ENCODE measurements at places on chromosomes 2 and 18.

GRCh38 chr2:30334762-30335363, 103.5 kb downstream of the LBH start:
- no peak for DNase-seq

DNA sequence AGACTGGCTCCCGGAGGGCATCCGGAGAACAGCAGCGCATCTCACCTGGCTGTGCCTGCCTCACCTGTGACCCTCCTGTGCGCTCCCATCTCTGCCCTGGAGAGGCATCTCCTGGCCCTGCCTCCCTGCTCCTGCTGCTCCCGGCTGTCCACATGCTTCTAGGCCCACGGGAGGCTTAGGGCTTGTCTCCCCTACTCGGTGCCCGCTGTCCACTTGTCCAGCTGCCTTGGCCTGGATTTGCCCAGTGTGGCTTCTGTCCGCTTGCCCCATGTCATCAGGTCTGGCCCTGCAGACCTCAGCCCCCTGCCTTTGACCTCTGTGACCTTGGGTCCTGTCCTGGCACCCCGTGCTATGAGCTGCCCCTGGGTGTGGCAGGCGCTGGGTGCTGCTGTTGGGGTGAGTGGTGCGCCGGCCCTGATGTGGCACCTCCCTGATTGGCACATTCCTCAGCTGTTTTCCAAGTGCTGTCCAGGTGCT, 4.5 kb downstream of the BOK start:
- DNase-seq: no peak

DNA sequence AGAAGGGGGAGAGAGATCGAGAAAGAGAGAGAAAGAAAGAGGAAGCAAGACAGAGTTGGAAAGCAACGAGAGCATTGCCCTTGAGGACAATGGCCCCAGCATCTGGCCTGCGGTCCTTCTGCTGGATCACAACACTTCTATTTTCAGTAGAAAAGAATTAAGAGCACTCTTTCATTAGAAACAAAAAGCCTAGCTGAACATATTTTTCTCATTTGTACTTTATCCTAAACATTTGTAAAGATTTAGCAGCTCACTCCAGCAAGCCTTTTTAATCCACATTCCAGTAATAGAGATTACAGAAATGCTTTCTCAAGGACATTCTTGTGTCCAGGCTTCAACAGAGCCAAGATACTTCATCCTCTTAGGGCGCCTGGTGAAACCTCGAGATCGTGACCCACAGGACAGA, 31.6 kb upstream of the AFF3 start:
- DNase-seq: no peak

GRCh38 chr2:216833061-216833460, 26.8 kb downstream of the TNP1 start:
- no peak for DNase-seq

DNA sequence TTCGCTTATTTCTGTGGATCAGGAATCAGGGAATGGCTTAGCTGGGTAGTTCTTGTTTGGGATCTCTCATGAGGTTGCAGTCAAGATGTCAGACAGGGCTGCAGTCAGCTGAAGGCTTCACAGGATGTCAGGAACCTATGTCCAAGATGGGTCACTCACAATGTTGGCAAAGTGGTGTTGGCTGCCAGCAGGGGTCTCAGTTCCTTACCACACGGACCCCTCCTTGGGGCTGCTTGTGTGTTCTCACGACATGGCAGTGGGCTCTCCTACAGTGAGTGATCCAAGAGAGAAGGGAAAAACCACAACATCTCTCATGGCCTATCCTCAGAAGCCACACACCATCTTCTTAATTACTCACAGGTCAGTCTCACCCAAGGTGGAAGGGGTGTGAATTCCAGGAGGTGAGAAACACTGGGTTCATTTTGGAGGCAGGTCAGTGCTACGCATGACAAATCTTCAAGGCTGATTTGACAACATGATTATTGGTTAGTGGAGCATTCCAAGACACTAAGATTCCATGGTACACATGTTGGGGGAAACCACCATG, 1.3 kb upstream of the ANTXR1 start:
- DNase-seq: no peak

DNA sequence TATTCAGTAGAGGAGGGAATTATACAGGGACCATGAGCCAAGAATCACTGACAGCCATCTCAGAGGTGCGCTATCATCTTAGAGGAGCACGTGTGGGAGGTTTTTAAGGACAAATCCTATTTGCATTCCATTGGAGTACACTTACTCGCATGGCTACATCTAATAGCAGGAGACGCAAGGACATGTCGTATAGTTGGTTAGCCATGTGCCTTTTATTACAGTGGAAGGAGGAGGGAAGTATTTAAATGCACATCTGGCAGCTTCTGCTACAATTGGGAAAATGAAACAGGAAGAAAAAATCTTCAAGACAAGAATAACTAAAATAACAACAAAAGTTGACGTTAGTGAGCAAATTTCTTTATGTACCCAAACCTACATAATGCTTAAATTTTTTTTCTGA, 86.5 kb upstream of the UGP2 start:
- DNase-seq: no peak

- DNase-seq: no peak
These were observed 256.6 kb upstream of the ACVR2A start for GRCh38 chr2:147588191-147588590.

- no peak for DNase-seq
These were observed 207.9 kb downstream of the GLI2 start for GRCh38 chr2:120943403-120944034.

DNA sequence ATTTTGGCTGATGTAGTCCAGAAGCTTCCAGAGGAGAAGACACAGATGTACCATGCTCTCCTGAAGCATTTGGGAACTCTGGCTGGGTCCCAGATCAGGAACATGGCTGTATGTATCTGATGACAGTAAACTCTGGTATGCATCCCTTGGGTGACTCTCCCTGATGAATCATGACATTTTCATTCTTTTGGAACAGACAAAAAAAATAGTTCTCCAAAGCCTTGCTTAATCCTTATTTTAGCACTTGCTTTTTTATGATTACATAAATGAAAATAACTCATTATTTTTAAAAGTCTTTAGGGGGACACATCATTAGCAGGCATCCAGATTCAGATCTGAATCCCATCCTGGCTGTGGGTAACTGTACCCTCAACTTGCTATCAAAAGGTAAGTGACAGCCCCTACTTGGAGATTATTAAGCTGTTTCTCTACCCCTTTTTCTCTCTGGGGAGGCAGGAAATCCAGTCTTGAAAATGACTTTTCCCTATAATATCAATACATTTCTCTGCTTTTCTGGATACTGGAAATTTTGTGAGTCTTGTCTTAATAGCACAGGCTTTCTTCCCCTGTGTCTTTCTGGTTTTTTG, 23.3 kb downstream of the AOX1 start:
- no peak for DNase-seq

DNA sequence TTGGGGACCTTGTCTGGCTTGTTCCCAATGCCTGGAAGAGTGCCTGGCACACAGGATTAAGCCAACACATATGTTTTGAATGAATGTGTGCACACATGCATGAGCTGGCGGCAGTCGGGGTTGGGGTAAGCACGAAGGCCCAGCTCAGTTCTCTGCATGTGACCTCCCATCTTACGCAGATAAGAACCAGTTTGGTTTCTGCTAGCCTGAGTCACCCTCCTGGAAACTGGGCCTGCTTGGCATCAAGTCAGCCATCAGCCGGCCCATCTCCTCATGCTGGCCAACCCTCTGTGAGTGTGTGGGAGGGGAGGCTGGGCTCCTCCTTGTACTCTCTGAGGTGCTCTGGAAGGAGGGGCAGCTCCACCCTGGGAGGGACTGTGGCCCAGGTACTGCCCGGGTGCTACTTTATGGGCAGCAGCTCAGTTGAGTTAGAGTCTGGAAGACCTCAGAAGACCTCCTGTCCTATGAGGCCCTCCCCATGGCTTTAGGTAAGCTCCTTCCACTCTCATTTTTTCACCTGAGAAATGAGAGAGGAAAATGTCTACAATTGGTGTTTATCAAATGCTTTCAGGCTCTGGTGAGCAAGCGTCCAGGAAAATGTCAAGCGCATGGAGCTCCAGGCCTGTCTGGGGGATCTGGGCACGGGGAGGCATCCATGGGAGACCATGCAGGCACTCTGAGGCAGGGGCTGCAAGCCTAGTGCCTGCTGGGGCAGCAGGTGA, 9.7 kb upstream of the IL1RN start:
- peak; percentile 69 for DNase-seq

DNA sequence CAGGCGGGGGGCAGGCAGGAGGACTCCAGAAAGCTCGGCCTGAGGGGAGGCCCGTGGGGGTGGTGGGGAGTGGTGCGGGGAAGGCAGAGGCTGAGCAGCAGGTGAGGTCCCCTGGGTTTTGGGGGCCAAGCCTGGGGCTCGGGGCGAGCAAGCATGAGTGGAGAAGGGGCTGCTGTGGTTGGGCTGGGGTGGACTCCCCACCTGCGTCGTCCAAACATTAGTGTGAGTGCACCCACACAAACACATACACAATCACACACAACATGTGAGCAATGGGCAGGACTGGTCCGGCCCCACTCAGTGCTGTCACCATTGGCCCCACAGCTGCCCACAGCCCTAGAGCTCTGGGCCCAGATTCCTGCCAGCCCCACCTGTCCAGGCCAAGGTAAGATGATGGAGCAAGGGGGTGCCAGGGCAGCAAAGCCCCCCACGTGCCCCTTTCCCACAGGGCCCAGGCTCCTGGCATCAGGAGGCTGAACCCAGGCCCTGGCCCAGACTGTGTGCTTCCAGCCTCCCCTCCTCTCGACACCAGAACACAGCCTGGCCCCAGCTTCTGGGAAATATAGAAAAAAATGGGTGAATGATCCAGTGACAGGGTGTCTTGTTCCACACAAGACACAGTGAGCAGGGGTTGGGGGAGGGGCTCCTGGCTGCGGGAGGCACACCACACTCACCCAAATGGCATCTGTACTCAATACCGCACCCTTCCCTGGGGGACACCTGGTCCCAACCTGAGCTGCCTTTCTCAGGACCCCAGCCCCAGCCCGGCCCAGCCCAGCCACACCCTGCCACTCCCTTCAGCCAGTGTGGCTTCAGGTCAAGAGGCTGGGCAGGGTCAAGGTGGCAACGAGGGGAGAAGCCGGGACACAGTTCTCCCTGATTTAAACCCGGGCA, 463 bp upstream of the ALPP start:
- DNase-seq: no peak

- no peak for DNase-seq
These were observed 2.2 kb upstream of the KCNH7 start for GRCh38 chr2:162840598-162841246.

- DNase-seq: no peak
These were observed 180.8 kb downstream of the VAPA start for GRCh38 chr18:10094655-10095054.

DNA sequence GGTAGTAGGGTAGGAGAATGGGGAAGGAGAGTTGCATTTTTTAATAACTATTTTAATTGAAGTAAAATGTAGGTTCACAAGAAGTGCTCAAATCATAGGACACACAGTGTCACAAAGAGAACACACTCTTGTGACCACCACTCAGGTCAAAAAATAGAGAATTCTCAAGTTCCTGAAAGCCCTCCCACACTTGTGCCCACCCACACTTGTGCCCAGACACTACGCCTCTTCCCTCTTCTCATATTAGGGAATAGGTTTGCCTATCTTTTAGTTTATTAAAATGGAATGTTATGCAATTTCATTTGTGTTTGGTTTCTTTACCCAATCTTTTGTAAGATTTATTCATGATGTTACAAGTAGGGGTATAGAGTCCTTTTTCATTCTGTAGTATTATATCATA, 67.2 kb downstream of the UGGT1 start:
- DNase-seq: no peak

- no peak for DNase-seq
These were observed 41.4 kb downstream of the OXER1 start for GRCh38 chr2:42722320-42723190.

- DNase-seq: no peak
These were observed 617.5 kb upstream of the SOX11 start for GRCh38 chr2:5074733-5075132.

DNA sequence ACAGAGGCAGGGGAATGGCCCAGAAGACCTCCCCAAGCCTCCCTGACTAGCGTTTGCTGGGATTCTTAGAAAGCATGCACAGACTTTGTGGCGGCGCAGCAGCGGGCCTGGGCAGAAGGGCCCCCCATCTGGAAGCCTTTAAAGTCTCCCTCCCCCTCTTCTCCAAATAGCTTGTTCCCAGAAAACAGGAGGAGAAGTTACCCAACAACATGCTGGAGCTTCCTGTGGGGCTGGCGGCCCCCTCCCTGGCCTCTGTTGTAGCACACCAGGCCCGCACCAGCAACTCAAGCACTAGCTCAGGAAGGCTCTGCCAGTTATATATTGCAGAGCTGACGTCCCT, 334.8 kb downstream of the DYSF start:
- DNase-seq: no peak

GRCh38 chr2:107027205-107027604, 141.2 kb upstream of the ST6GAL2 start:
- DNase-seq: no peak

GRCh38 chr2:240956935-240957655, 41.3 kb upstream of the SNED1 start:
- DNase-seq: peak; percentile 55

GRCh38 chr2:232925153-232925820, 55.2 kb downstream of the SNORC start:
- DNase-seq: no peak

- no peak for DNase-seq
These were observed 256.7 kb upstream of the SETBP1 start for GRCh38 chr18:44423814-44424644.

DNA sequence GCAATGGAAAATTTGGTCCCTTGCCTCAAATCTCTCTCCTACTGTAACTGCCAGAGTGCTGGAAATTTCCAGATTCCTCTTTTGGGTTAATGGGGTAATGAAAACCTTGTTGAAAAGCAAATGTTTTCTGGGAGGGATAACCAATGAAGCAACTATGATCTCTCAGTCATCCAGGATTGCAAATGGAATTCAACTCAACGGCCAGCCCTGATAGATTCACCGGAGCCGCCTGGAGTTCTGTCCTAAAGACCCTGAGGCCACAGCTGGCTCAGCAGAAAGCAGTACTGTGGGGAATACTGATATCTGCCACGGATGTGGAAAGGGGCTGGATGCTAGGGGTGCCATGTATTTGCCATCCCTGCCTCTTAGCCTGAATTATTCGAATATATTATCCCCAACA, 167.8 kb downstream of the NRP2 start:
- no peak for DNase-seq

- no peak for DNase-seq
These were observed 236.3 kb upstream of the RASGRP3 start for GRCh38 chr2:33240178-33240577.

GRCh38 chr2:62826141-62826540, 120.6 kb downstream of the EHBP1 start:
- DNase-seq: no peak

DNA sequence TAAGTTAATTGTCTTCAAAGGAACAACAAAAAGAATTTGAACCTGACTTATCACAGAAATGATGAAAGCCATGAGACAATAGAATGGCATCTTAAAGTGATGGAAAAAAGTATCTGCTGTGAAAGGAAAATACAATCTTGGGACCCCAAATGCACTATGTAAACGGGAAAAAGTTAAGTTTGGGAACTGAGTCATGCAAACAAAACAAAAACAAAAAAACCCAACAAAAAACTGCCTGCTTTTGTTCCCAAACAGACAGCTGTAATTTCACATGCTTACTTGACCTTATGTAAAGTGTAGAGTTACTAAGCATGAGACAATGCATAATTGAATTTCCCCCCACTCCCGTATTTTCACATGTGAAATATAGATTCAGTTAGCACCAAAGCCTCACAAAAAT, 122.1 kb upstream of the RBMS1 start:
- no peak for DNase-seq

GRCh38 chr2:182444170-182444569, 17.3 kb upstream of the PDE1A start:
- DNase-seq: no peak

All from natural killer cell treated with Interleukin-12 subunit alpha and Interleukin-12 subunit beta and Interleukin-15 and Interleukin-18, amount 100 ng/mL, for 72 hours (primary cell).